ENCODE measurements at places on chromosomes 7 and 10. TPM values are rescaled to one million over a fixed set of nuclear protein-coding genes. Genes with fewer than 3 reads are reported as not detected.

SP4 gene
- 6.7 TPM for total RNA-seq

FOXI2 gene
- 0.31 TPM for total RNA-seq

DNA sequence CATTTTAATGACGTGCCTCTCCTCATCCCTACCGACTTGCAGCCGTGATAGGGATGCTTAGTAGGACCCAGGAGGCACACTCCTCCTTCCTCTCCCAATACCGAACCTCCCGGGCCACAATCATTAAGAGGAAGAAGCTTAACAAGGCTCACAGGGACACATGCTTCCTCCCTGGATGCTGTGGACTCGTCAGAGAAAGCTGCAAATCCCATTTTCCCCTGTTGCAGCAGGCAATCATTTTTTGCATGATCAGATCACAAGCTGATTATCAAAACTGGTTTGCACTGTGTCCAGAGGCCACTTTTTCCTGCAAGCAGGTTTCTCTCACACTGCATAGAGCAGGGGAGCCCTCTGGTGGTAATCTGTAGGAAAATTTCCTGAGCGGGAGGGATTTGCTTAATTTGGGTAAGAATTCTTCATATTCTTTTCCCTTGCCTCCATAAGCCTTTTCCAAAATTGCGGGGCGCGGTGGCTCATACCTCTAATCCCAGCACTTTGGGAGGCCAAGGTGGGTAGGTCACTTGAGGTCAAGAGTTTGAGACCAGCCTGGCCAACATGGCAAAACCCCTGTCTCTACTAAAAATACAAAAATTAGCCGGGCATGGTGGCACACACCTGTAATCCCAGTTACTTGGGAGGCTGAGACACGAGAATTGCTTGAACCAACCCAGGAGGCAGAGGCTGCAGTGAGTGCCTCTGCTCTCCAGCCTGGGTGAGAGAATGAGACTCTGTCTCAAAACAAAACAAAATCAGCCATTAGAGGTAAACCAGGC lies 16.1 kb upstream of the LAMB4 start:
- DNase-seq = peak; percentile 75

DNA sequence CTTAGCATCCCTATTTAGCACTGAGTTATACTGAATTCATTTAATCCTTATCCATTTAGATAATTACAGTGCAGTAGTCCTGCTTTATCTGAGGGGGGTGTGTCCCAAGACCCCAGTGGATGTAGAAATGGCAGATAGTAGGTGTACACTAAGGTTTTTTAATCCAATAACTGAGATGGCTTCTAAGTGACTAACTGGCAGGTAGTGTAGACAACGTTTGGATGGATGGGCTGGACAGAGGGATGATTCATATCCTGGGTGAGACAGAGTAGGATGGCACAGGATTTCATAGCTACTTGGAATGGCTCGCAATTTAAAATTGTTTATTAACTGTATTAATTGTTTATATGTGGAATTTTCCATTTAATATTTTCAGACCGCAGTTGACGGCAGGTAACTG lies 295.6 kb downstream of the CCDC3 start:
- DNase-seq = no peak

DNA sequence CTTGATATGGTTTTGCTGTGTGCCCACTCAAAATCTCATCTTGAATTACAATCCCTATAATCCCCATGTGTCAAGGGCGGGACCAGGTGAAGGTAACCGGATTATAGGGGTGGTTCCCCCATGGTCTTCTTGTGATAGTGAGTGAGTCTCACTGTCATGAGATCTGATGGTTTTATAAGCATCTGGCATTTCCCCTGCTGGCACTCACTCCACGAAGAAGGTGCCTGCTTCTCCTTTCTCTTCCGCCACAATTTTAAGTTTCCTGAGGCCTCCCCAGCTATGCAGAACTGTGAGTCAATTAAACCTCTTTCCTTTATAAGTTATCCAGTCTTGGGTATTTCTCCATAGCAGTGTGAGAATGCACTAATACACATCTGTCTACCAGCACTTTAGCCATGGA lies 109.5 kb upstream of the SDK1 start:
- no peak for DNase-seq

- no peak for DNase-seq
Observed at GRCh38 chr7:123917878-123918277, 7.2 kb upstream of the SPAM1 start.

- DNase-seq = no peak
Observed at GRCh38 chr10:24731942-24732341, 8.3 kb upstream of the ARHGAP21 start.

- DNase-seq = peak; percentile 85
Observed at GRCh38 chr7:135320268-135320667, 86.6 kb downstream of the STRA8 start.

- DNase-seq = no peak
Observed at GRCh38 chr7:132061937-132062336, 505.5 kb upstream of the PODXL start.

NFE2L3 gene
- 0.54 TPM for total RNA-seq

GRCh38 chr7:87615197-87615596 lies 13.0 kb upstream of the RUNDC3B start:
- no peak for DNase-seq

- DNase-seq = no peak
Observed at GRCh38 chr7:143188994-143189393, 5.8 kb downstream of the TAS2R39 start.

GRCh38 chr10:62582101-62582705 lies 208.0 kb downstream of the ZNF365 start:
- DNase-seq = no peak

- no peak for DNase-seq
Observed at GRCh38 chr7:115728518-115728917, 302.0 kb downstream of the TFEC start.

SFTPA1 gene
- not detected for total RNA-seq

NACAD gene
- 4.3 TPM for total RNA-seq

GRCh38 chr10:129941199-129942018 lies 22.7 kb downstream of the EBF3 start:
- DNase-seq = no peak

TRIM73 gene
- 2.2 TPM for total RNA-seq

ASIC3 gene
- total RNA-seq = 3.3 TPM

DNA sequence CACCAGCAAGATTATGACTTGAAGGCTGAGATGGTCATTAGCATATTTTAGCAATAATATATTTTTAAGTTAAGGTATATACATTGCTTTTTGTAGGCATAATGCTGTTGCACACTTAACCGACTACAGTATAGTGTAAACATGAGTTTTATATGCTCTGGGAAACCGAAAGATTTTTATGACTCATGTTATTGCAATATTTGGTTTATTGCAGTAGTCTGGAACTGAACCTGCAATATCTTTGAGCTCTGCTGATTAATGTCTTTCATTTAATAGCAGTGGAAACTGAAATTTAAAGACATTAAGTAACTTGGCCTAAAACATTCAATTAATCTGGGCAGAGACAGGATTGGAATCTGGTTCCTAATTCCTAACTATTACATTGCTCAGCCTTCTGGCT lies 266.7 kb upstream of the PLXDC2 start:
- DNase-seq = no peak

DNA sequence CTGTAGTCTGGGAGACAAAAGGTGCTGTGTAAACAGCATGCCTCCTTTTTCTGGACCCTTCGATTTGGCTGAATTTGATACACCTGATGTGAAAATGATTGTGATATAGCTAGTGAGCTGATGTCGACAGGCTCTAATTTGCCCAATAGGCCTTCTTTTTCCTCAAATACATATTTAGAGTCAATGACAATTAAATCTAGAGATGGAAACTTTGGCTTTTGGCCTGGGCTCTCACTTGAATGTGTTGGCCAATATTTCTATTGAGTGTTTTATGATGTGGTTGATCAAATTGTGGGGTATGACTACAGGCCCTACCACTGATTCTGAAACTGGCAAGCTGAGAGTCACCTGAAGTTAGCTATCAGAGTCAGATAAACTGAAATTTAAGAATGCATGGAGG lies 151.8 kb upstream of the MEOX2 start:
- no peak for DNase-seq

H2BK1 gene
- not detected for total RNA-seq

NPSR1 gene
- not detected for total RNA-seq

HECW1 gene
- not detected for total RNA-seq

- no peak for DNase-seq
Observed at GRCh38 chr7:3010161-3010560, 33.5 kb downstream of the CARD11 start.

GNAT3 gene
- total RNA-seq = not detected

- no peak for DNase-seq
Observed at GRCh38 chr7:22143491-22143890, 197.8 kb upstream of the CDCA7L start.

GRCh38 chr7:874031-874749 lies 2.2 kb upstream of the GET4 start:
- no peak for DNase-seq

DNA sequence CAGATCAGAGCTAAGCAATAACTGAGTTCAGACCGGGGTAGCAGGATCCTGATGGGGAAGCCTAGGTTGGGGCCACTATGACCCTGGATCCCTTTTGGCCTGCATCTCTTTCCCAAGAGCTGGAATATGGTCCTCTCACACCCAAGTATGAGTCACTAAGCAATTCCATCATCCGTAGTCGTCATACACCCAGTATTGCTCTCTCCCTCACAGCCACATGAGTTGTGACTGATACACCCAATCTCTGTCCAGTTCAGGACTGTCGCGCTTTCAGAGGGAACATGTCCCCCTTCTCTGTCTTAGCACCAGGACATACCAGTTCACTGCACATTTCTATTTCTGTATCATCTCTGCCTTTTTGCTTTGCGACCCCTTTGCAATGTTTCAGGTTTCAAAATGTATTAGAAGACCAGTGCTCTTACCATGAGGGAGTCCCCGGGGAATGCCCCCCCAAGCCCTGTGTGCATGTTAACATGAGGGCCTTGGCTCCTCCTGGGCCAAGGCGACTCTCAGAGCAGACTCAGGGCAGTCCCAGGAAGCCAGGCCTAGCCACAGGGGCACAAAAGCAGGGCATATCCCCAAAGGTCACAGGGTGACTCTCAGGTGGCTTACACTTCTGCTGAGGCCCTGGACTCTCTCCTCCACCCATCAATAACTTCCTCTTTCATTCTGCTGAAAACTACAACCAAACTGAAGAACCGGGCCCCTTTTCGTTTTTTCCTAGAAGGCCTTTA lies 75.3 kb upstream of the SAMD8 start:
- no peak for DNase-seq

GRCh38 chr10:103580430-103580829 lies 86.9 kb downstream of the NEURL1 start:
- DNase-seq = no peak
